SHP77 (cell line): ENCODE measurements at places on chromosomes 16 and 17.
A peak's percentile ranks its signal among the peaks of the same experiment; 100 is the strongest.

DNA sequence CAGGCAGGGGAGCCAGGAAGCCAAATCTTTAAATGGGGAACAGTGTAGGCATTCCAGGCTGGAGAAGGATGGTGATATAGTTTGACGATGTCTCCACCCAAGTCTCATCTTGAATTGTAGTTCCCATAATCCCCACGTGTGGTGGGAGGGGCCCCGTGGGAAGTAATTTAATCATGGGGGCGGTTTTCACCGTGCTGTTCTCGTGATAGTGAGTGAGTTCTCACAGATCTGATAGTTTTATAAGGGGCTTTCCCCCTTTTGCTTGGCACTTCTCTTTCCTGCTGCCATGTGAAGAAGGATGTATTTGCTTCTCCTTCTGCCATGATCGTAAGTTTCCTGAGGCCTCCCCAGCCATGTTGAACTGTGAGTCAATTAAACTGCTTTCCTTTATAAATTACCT, 28.8 kb downstream of the GINS3 start:
- DNase-seq: no peak

DNA sequence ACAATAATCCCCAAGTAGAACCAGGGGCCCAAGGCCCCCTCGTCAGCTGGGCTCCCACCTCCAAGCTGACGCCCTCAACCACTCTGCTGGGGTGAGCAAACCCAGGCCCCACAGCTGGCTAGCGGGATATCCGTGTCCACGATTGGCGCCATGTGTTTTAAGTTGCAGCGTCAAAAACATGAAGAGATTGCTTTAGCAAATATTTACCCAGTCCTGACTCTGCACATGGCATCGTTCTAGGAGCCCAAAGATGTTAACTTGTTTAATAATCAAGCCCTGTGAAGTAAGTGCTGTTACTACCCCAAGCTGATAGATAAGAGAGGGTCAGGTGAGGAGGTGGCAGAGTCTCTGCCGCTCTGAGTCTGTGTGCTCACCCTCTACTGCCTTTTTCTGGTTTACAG, 344 bp upstream of the SEPTIN12 start:
- DNase-seq: no peak

GRCh38 chr16:12788758-12789157, 14.9 kb downstream of the CPPED1 start:
- DNase-seq: no peak

GRCh38 chr17:79136596-79136995, 62.0 kb downstream of the ENGASE start:
- no peak for DNase-seq

DNA sequence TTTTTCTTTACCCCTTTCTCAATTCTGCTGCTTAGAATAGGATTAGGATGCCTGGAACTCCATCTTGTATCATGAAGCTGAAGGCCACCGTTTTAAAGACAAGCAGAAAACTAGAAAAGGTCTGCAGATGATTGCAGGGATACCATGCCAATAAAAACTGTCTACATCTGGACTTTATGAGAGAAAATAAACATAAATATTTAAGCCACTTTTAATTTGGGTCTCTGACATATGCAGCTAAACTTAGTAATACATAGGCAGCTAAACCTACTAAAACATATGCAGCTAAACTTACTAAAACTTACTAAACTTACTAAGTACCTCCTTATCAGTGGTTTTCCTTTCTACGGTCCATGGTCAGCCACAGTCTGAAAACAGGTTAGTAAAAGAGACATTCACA, 48.4 kb downstream of the FBXL20 start:
- DNase-seq: no peak

- no peak for DNase-seq
Measured at GRCh38 chr16:23435500-23435899, 17.5 kb downstream of the COG7 start.

- DNase-seq: no peak
Measured at GRCh38 chr17:7750321-7750821, 32.8 kb downstream of the DNAH2 start.

DNA sequence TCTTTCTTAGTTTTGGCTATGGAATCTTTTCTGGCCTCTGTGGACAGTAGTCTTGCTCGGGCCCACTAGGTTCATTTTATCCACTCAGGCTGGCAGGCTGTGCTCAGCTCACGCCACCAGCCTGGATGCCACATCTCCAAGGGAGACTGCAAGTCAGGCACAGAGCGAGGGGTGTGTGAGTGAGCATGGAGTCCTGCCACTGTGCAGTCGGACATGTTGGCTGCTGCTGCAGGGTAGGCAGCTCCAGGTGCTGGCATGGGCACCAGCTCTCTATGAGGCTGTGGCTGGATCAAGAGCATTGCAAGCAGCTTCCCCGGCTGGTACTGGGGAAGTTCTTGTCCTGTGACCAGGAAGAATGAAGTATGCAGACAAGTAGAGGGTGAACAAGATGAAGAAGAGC, 158.9 kb downstream of the PCTP start:
- no peak for DNase-seq

GRCh38 chr17:45430006-45430737, 2.5 kb downstream of the ARHGAP27 start:
- DNase-seq: no peak

DNA sequence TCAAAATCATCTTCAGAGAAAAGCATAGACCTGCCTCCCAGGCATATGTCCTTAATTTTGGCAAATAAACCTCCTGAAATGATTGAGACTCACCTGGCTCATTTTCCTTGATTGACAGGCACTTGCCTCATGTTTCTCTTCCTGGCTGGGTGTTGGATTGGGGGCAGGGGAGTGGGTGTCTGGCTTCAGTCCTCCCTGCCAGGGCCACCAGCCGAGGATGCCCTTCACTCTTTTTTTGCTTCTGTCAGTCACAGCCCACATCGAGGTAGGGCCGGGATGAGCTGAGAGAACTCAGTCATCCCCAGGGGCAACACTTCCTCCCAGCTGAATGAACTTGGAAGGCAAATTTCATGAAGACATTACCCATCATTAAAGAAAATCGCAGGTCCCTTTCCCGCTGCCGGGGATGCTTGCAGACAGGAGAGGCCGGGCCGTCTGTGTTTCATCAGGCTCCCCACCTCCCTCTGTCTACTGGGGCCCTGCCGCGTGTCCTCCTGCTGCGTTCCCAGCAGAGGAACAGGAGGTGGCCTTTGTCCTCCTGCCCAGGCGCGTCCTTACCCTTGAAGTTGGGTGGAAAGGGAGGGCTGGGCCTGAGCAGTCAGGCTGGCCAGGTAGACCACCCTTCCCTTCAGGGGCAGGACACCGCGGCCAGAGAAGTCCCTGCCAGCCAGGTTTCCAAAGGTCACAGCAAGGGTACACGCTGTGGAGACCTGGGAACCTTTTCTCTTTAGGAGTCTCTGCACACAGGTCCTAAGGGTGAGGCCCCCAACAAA, 11.2 kb upstream of the DNAH17 start:
- DNase-seq: no peak

GRCh38 chr17:17783116-17783824, 53.5 kb downstream of the SREBF1 start:
- peak; percentile 80 for DNase-seq

DNA sequence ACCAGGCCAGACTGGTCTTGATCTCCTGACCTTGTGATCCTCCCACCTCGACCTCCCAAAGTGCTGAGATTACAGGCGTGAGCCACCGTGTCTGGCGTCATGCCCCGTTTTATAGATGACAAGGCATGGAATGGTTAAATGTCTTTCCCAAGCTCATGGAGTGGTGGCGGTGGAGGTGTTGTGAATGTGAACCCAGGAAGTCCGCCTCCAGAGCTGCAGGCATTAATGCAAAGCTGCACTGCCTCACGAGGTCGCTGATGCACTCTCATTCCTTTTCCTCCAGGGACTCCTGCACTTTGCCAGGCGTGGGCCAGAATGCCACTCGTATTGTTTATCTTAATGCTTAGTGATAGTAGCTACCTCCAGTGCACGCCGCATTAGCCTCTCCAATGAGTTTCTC, 149.6 kb downstream of the WWOX start:
- no peak for DNase-seq

DNA sequence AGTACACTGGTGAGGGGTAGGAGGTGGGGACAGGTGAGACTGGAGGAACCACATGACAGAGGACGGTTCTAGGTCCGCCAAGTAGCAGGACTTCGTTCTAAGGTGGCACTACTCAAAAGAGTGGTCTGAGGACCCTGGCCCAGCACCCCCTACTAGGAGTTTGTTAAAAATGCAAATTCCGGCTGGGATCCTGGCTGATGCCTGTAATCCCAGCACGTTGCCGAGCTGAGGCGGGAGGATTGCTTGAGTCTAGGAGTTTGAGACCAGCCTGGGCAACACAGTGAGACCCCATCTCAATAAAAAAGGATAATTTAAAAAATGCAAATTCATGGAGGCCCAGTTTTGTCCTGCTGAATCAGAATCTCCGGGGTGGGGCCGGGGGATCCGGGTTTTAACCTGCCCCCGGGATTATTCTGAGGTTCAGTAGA, 59.1 kb downstream of the WSB1 start:
- DNase-seq: no peak

DNA sequence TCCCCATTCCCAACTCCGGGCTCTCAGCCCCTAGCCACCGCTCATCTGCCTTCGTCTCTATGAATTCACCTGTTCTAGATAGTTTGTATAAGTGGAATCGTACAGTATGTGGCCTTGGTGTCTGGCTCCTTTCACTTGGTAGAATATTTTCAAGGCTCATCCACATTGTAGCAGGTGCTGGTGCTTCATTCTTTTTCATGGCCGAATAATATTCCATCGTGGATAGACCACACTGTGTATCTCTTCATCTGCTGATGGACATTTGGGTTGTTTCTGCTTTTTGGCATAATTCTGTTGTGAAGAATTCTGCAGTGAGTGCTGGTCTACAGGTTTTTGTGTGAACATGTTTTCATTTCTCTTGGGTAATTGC, 324.2 kb downstream of the SEC14L1 start:
- no peak for DNase-seq

DNA sequence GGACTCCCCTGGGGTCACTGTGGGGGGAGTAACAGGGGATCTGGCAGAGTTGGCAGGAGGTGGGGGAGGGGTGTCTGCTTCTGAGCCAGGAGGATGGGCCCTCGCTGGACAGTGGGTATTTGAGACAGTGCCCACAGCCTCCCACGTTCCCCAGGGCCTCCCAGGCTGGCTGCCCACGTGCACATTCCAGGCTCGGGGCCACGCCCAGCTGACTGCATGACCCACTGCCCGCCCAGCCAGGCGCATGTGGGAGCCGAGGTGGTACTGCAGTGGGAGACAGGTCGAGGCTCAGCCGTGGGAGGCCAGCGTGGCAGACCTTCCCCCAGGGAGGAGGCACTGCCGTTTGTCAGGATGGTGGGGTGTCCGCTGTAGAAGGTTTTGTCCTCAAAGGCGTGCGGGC, 38.8 kb downstream of the BAHCC1 start:
- DNase-seq: no peak

- no peak for DNase-seq
Measured at GRCh38 chr17:63601439-63602371, 1.0 kb downstream of the TACO1 start.

DNA sequence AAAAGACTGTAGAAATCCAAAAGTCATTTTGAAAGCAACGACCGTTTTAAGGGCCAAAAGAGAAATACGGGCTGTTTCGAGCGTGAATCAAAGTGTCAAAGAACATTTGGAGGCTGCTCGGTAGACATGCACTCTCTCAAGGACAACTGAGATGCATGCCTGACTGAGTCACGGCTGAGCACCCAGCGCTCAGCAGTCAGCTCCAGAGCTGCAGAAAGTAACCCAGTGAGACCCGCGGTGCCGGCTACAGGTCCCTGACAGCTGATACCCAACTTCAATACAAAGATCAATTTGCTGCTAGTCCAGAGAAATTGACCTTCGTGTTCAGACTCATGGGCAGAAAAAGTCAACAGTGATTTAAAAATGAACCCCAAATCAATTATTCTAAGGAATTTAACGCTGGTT, 214.9 kb downstream of the STX8 start:
- DNase-seq: no peak

- no peak for DNase-seq
Measured at GRCh38 chr17:31595076-31595475, 203.6 kb downstream of the RAB11FIP4 start.

DNA sequence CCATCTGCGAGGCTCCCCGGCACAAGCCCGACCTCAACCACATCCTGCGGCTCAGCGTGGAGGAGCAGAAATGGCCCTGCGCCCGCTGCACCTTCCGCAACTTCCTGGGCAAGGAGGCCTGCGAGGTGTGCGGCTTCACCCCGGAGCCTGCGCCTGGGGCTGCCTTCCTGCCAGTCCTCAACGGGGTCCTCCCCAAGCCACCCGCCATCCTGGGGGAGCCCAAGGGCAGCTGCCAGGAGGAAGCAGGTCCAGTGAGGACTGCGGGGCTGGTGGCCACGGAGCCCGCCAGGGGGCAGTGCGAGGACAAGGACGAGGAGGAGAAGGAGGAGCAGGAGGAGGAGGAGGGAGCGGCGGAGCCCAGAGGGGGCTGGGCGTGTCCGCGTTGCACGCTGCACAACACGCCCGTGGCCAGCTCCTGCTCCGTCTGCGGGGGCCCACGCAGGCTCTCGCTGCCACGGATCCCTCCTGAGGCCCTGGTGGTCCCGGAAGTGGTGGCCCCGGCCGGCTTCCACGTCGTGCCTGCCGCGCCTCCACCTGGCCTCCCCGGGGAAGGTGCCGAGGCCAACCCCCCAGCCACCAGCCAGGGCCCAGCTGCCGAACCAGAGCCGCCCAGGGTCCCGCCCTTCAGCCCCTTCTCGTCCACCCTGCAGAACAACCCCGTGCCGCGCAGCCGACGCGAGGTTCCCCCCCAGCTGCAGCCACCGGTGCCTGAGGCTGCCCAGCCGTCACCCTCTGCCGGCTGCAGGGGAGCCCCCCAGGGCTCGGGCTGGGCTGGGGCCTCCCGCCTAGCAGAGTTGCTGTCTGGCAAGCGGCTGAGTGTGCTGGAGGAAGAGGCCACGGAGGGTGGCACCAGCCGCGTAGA, 13.1 kb upstream of the PRR35 start:
- no peak for DNase-seq

GRCh38 chr17:12024327-12024726, 3.6 kb downstream of the MAP2K4 start:
- DNase-seq: no peak

GRCh38 chr17:1560858-1561355, 1.7 kb downstream of the PITPNA start:
- DNase-seq: no peak
